ENCODE measurements at places on chromosomes 3 and 15.

GRCh38 chr3:122183893-122184590, 574 bp downstream of the CASR start:
- no peak for DNase-seq

GRCh38 chr3:86950717-86951116, 40.2 kb downstream of the VGLL3 start:
- no peak for DNase-seq

DNA sequence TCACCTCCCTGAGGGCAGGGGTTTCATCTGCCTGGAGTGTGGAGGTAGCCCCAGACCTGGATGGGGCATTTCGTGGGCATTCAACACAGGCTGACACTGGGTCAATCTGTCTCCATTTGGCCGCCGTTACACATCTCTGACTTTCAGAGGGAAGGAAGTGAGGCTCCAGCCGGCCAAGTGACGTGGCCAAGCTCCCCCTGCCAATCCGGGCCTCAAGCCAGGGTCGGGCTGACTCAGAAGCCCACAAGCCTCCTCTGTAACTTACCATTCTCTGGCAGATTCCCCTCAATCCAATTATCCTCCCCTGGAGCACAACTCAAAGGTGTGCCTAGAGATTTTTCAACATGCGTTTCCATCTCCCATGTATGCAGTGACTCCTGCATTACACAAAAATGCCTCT, 227.6 kb downstream of the KLF13 start:
- DNase-seq = peak; percentile 30

DNA sequence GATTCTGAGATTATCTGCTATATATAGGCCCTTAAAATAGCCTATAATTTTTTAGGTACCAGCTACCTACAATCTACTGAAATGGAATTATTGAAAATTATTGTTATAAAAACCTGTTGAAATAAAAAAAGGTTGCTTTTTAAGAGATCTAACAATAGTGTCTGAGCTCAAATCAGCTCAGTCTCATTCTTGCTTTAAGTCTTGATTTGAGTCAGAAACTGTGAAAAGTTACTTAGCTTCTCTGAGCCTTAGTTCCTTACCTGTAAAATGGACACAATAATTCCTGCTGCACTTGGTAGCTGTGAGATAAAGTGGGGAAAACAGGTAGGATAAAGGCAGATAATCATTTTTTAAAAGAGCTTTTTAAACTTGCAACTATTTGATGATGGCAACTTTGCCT, 118.8 kb upstream of the UBE2E2 start:
- DNase-seq = no peak

- DNase-seq = no peak
Measured at GRCh38 chr15:79541196-79541595, 109.1 kb downstream of the MINAR1 start.

DNA sequence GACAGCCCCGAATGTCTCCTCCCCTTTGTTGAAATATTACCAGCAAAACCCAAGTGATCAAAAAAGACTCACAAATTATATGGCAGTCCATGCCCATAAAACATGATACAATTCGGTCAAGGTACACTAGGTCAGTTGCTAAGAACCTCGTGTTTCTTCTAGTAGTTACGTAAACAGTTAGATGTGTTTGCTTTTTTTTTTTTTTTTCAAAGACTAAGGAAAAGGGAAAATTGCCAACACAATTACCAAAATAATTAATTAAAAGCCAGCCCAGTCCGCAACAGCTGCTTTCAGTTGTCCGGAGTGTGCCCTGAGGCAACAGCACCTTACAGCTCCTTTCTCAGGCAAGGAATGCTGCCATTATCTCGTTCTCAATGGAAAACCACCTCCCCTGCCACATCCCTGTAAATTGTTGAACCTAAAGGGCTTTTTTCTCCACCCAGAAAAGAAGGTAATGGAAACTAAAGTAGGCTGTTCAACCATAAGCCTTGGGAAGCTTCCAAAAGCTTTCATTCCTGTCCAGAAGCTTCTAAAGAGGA, 129.2 kb upstream of the TSC22D2 start:
- no peak for DNase-seq

- DNase-seq = no peak
Measured at GRCh38 chr3:95751509-95751908, 1062.9 kb upstream of the EPHA6 start.

- no peak for DNase-seq
Measured at GRCh38 chr15:49962044-49962602, 156.9 kb downstream of the ATP8B4 start.

- no peak for DNase-seq
Measured at GRCh38 chr15:57205996-57206395, 170.3 kb upstream of the CGNL1 start.

- DNase-seq = no peak
Measured at GRCh38 chr3:50525987-50526386, 22.6 kb upstream of the CACNA2D2 start.

GRCh38 chr15:99167640-99168039, 62.8 kb downstream of the SYNM start:
- no peak for DNase-seq

- DNase-seq = no peak
Measured at GRCh38 chr15:99409560-99409959, 156.2 kb upstream of the MEF2A start.

GRCh38 chr3:141418751-141419150, 50.4 kb downstream of the ZBTB38 start:
- DNase-seq = no peak

DNA sequence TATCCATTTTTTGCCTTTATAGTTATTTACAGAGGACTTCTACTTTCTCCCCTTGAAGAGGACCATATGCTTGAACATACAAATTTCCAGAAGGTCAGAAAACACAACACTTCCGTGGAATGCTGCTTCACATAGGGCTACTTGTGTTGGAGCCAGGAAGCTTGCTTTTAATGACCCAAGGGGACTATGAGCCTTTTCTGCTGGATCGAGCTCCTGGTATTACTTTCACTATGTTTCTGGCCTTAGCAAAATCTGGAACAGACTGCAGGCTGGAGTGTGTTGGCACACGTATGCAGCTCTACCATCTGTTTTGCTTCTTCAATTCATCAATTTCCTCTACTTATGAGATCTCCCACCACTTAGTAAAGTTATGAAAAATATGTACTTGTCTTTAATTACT, 69.3 kb upstream of the CBLB start:
- DNase-seq = no peak

DNA sequence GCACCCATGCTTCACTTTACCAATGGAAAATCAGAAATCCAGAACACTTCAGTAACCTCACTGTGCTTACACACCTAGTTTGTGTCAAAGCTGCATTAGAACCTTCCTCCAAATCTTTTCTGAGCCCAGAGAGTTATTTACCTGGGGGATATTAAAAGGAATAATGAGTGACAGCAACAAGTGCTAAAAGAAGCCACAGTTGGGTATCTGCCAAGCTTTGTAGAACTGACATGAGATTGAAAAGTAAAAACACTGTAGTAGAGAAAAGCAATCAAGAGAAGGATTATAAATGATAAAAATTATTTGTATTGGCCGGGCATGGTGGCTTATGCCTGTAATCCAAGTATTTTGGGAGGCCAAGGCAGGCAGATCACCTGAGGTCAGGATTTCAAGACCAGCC, 8.8 kb upstream of the TBC1D23 start:
- DNase-seq = no peak

DNA sequence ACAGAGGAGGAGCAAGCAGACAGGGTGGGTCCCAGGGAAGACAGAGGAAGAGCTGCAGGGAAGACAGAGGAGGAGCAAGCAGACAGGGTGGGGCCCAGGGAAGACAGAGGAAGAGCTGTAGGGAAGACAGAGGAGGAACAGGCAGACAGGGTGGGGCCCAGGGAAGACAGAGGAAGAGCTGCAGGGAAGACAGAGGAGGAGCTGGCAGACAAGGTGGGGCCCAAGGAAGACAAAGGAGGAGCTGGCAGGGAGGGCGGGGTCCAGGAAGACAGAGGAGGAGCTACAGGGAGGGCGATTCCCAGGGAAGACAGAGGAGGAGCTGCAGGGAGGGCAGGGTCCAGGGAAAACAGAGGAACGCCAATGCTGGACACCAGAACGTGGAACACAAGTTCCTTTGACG, 66.5 kb downstream of the PLXNA1 start:
- no peak for DNase-seq

DNA sequence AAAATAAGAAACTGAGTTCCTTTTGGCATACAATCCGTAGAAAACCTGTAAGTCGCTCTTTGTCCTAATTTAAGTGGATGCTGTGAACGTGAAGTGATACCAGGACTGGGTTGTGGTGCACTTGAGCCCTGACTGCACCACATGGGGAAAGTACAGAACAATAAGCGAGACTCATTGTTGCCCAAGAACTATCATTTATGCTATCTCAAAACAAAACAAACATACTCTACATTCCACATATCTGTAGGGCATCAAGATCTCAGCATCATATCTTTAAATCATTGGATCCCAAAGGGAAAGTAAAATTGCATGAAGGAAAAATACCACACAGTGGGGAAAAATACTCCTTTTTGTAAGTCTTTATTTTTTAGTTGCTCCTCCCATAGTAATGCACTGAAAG, 580.3 kb downstream of the MECOM start:
- DNase-seq = no peak

DNA sequence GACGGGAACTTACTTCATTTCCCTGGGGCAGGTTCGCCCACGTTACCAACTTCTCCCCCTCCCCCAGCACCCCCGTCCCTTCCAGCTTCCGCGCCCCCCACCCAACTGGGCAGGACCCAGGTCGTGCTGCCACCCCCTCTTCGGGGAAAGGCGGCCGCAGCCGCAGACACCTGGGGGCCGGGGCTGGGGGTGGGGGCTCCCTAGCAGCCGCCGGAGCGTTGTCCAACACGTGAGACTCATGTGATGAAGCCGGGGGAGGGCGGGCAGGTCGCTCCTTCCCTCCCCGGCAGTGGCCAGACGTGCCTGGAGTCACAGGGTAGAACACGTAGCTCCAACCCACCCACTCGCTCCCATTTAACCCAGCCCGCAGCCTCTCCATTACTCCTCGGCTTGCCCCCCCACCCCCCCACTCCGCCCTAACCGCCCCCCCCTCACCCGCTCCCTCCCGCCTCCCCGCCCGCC, 240 bp upstream of the BHLHE40 start:
- peak; percentile 99 for DNase-seq

- DNase-seq = no peak
Measured at GRCh38 chr15:31365032-31365654, 38.5 kb downstream of the KLF13 start.

GRCh38 chr3:100893108-100893507, 100.1 kb downstream of the ABI3BP start:
- no peak for DNase-seq

DNA sequence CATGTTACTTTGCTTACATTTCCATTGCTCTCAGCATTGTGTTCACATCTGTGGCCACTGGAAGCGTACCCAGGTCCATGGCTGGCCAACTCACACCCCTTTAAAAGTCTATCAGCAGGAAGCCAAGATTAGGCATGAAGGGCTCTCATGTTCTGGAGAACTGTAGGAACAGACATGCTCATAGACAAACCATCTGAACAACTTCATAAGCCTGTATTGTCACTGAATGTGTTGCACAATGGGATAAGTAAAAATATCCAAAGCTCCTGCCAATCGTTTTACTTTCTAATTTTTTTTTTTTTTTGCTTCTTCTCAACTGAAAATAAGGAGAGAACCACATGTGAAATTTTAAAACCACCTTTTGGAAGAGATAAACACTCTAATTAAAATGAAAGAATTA, 6.4 kb downstream of the RPLP1 start:
- DNase-seq = no peak

DNA sequence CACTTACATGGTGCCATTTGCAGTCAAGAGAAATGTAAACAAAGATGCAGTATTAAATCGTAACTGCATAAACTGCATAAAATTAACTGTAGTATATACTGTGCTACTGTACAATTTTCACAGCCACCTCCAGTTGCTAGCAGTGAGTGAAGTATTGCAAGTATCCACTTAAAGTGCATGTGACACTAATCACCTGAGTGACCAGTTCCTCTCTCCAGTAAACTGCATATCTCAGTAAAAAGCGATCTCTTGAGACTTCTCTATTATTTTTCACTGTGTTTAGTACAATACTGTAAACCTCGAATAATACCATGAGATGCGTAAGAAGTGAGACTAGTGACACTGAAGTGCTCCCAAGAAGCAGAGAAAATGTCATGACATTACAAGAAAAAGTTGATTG, 111.7 kb upstream of the PLXND1 start:
- no peak for DNase-seq

DNA sequence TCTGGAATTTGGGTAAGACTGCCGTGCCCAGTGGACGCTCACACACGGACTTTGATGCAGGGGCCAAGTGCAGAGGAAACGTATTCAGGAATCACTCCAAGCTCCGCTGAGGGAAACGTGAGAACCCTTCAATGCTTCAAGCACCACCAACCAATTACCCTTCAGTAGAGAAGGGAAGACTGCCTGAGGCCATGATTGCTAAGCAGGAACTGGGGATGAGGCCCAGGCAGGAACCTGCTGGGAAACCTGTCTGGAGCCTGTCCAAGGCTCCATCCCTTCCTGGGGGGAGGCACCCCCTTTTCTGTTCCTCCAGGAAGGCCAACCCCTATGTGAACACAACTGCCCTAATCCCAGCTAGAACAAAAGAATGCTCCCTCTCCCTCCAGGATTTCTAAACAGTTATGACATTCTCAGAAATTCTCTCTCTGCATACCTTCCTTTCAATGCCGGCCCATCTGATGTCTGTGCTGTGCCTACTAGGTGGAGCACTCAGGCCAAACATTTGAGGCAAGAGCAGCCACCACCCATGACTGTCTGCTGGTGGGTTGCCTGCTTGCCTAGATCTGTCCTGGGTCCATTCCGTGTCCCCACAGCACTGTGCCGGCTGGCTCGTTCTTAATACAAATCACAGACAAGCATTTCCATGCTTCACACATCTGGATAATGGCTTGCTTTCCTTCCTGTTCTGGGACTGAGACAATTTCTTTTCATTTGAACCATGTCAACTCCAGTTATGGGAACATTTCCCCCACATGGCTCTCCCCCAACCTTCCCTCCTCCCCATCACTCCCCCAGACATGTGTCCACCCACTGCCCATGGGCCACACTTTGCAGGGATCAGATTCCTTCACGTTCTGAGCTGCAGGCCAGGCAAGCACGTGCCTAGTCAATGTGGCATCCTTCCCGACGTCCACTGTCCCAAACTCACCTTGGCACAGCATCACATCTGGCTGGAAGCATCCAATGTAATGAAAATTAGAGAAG, 149.4 kb downstream of the ADAMTS17 start:
- DNase-seq = no peak

- DNase-seq = no peak
Measured at GRCh38 chr3:197595470-197596185, 39.9 kb upstream of the BDH1 start.

DNA sequence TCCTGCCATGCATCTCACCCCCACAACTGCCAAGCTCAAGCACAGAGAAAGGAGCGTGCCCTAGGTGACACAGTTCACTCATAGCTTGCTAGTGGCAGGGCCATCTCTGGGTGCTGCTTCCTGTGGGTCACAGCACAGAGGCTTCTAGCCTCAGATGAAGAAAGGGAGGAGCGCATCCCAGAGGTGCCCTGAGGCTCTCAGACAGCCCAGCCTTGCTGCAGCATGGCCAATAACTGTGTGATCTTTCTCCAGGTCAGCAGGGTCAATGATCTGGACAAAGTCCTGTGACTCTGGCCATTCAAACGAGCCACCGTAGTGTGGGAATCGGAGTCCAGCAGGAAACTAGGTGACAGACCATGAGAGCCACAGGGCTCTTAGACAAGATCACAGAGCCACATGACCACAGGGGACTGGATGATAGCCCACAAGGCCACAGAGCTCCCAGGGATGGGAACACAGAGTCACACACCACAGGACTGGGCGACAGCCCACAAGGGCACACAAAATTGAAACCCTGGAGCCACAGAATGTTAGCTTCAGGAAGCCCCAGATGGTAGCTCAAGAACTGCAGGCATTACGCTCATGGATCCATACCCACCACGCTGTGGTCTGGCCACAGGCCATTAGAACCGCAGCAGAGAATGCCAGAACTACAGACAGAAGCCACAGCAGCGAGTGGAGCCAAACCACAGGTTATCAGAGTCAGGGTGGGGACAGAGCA, 25.9 kb upstream of the GRIP2 start:
- DNase-seq = no peak
